ENCODE measurements at places on chromosomes 6 and 20.

DNA sequence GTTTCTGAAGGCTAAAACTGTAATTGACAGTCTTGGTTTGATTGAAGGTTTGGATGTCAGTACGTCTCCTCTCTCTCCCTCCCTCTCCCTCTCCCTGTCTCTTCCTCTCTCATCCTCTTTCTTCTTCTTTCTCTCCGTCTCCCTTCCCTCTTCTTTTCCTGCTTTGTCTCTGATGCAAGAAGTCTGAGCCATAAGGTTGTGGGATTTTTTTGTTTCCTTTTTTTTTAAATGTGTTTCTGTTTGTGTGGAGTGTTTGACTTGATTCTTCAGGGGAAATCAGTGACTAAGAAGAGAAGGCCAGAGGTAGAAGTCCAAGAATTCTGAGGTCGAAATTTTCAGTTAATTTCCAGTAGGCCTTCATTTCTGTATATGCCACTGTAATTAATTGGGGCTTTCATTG lies 111.9 kb downstream of the FOXO3 start:
- DNase-seq: no peak

- DNase-seq: peak; percentile 30
Measured at GRCh38 chr6:121848523-121849255, 413.2 kb downstream of the GJA1 start.

- DNase-seq: no peak
Measured at GRCh38 chr6:158323561-158323958, 11.3 kb downstream of the TULP4 start.

DNA sequence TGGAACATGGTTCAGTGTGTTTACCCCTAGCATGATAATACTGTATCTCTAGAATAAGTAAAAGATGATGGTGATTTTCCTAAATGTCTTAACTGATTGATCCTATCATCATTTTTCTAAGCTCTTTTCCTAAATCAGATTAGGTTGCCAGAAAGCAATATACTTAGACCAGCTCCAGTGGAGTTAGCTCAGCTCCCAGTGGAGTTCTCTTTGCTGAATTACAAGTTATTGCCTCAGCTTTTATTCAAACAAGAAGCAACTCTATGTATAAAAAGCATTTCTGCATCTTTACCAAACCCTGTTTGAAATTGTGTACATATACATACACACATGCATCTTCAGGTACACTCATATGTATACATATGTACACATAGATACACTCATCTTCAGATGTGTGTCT lies 44.9 kb downstream of the SNX9 start:
- DNase-seq: no peak

DNA sequence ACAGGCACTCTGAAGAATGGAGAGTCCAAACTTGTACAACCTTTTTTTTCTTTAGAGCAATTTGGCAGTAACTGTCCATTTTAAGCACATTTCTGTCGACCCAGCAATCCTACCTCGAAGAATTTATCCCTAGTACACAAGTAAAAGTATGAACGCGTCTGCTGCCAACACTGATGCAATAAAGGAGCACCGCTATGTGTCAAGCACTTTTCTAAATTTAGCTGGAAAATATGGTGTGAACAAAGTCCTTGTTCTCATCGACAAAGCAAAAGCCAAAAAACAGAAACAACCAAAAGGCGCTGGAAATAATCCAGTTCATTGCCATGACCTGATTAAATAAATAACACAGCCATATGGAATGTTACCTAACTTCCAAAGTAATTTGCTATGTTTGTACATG lies 1.1 kb downstream of the DPM1 start:
- no peak for DNase-seq

GRCh38 chr6:139409026-139409425 lies 34.6 kb upstream of the CITED2 start:
- no peak for DNase-seq

GRCh38 chr20:51306521-51307358 lies 235.8 kb downstream of the NFATC2 start:
- DNase-seq: peak; percentile 85

GRCh38 chr20:61879303-61879620 lies 186.4 kb downstream of the TAF4 start:
- DNase-seq: no peak

- no peak for DNase-seq
Measured at GRCh38 chr6:1726341-1726768, 116.6 kb downstream of the FOXC1 start.

DNA sequence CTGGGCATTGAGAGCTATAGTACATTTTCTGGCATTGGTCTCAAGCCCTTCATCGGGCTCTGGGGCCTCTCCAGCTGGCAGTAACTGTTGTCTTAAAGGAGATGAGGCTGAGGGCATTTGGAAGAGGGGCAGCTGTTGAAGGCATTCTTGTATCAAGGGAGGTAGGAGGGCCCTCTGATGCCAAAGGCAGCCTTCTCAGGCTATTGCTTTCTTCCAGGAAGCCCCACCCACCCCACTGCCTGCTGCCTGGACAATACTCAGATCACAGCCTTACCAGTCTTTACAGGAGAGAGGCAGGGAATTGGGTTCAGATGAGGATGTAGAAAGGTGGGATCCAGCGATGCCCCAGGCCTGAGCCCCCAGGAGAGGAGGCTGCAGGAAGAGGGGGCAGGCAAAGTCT lies 46.0 kb downstream of the CPXM1 start:
- DNase-seq: no peak

DNA sequence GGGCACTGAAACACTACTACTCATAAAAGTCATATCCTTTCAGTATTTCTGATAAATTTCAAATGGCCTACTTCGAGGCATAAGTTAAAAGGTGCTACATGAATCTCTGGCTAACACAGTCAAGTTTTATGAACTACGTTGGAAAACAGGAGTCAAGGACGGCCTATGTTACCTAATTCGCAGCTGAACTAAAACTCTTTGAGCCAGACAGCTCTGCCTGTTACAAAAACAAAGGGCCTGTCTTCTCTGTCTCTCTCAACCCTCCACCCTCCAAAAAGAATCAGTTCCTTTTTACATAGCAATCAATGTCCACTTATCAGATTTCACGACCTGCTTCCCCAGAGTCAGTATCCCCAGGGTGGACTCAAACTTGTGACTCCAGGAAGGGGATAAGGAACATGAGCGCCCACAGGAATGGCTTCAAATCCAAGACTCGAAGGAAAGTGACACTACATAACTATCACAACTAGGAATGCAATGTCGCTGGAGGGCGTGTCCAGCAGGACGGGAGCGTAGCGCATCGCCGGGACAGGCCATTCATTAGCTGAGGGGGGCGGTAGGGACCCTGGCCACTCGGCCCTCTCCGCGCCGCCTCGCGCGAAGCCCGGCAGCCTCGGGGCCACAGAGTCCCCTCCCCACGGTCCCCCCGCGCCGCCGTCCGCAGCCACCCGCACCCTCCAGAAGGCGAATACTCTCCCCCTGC lies 591 bp downstream of the IBTK start:
- peak; percentile 92 for DNase-seq

DNA sequence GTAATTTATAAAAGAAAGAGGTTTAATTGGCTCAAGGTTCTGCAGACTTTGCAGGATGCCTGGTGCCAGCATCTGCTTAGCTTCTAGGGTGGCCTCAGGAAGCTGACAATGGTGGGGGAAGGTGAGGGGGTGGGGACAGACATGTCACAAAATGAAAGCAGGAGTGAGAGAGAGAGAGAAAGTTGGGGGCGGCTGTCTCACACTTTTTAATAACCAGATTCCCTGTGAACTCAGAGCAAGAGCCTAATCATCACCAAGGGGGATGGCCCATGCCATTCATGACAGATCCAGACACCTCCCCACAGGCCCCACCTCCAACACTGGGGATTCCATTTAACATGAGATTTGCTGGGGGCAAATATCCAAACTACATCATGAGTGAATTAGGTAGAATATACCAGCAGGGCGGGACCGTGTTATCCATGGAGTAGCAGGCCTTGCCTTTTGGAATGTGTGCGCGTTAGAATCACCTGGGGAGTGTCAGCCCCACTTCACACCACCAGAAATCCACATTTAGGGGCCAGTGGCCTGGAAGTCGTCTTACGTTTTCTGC lies 258.8 kb downstream of the CDH4 start:
- DNase-seq: no peak

DNA sequence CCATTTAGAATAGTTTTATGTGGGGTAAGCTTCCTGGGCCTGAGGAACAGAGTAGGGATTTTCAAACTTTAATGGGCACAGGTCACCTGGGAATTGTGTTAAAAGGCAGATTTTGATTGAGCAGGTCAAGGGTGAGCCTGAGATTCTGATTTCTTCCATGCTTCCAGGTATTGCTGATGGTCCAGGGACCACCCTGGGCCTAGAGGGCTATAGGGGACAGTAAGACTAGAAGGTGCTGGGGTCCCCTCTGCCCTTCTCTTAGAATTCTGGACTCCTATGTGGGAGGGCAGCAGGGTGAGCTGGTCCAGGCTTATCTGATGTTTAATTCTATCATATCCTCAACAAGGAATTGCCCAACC lies 2.6 kb downstream of the DDR1 start:
- DNase-seq: no peak

- DNase-seq: no peak
Measured at GRCh38 chr6:7878401-7878964, 32.1 kb downstream of the TXNDC5 start.

- no peak for DNase-seq
Measured at GRCh38 chr6:142387997-142388815, 86.4 kb downstream of the ADGRG6 start.

DNA sequence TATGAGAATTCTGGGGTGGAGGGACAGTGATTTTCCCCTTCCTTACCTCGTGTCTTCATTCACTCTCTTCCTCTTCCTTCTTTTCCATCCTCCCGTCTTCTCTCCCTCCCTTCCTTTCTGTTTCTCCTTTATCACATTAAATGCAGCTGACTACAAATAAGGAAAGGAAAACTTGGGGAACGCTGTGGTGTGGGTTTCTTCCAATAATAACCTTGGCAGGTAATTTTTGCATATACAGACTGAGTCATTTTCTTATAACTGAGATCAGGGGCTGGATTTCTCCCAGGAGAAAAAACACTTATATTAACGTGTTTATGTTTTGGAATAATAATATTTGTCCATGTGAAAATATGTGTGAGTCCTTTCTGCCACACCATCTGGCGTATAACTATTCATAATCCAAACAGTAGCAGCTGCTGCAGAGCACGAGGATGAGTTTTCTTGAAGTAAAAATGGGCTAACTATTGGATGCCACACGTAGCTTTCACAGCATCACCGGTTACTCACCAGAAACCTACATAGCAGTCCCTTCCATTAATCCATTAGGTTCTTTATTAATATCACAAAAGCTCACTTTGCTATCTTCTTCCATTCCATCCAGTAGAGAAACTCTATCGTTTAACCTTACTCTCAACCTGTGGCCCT lies 139.2 kb upstream of the SASH1 start:
- no peak for DNase-seq

DNA sequence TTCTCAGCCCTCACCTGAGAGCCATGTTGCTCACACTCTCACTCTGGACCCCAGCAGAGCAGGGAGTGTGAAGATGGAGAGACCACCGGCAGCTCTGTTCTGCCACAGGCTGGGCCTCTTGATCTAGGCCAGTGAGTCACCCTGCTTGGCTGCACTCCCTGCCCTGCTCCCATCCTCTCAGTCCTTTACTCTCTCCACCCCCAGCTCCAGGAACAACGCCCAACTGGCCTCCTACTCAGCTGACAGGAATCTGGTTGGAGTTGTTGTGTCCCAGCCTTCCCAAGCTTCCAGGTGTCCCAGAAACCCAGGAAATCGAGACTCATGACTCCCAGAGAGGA lies at the start of gene PSORS1C1:
PSORS1C1 (plus strand) TSS at position 260 of the 338 bp plus-strand sequence. CDS start 14,833 bp downstream, outside the sequence.
- DNase-seq: peak; percentile 61

GRCh38 chr20:62129731-62130531 lies 7.7 kb downstream of the LSM14B start:
- no peak for DNase-seq

GRCh38 chr20:2653556-2654383 lies 1.3 kb downstream of the NOP56 start:
- no peak for DNase-seq

- no peak for DNase-seq
Measured at GRCh38 chr6:166942393-166943168, 13.8 kb downstream of the RNASET2 start.

DNA sequence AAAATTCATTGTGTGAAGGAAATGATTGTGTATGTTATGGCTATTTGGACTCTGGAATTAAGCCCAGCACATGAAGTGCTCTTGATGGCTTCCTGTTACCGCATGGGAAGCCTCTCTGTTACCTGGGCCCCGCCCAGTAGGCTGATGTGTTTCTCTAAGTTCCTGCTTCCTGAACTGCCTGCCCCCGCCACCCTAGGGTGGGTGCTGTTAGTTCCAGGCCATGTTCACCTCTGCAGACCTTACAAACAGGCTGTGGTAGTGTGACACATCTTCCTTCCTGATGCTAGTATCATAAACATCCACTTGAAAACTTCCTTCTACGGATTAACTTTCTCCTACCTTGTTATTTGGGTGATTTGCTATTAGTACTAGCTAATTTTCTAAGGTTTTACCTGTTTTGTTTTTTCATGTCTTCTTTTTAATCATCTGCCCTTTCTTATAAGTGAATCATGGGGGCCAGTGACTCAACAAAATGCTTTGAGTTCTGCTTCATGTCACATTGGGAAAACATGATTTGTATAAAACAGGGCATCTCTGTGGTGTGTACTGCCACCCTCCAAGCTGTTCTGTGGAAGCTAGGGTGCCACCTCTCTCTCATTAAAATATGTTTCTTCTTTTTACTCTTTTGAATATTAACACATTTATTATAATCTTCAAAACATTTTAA lies 40.6 kb downstream of the SH3BGRL2 start:
- no peak for DNase-seq

DNA sequence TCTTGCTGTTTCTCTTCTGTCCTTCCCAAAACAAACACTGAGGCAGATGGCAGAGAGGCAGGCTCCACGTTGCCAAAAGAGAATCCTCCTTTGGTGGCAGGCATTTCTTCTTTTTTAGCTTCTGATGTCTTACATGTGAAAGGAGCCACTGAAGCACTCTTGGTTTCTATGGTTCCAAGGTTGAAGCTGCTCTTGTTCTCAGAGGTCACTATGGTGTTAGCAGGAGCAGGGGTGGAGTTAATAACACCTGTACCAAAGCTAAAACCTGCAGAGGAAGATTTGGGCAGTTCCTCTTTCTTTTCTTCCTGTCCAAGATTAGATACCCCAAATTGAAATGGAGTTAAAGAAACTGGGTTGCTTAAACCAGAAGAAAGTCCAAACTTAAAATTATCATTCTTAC lies 28.8 kb downstream of the FAM8A1 start:
- no peak for DNase-seq
